Muscle of leg (tissue), 16 donors: ENCODE measurements at places on chromosomes 6 and 20. TPM values are rescaled to one million over a fixed set of nuclear protein-coding genes. Genes with fewer than 3 reads are reported as not detected.

The TMEM200A gene
- 9.2 TPM for total RNA-seq

GRCh38 chr6:19879663-19880062 lies 42.5 kb downstream of the ID4 start:
- DNase-seq = no peak
- no peak overlapping the region for H3K4me3 ChIP-seq
- no peaks in the 10 kb centered on the region for H3K36me3 ChIP-seq
- no peak overlapping the region for H3K27ac ChIP-seq
- no peaks in the 10 kb centered on the region for H3K27me3 ChIP-seq
- no peaks in the 10 kb centered on the region for H3K4me1 ChIP-seq

- H3K36me3 ChIP-seq = peaks cover 20% of the 10 kb centered on the region
- no peak for DNase-seq
- no peaks in the 10 kb centered on the region for H3K4me1 ChIP-seq
- no peak overlapping the region for H3K27ac ChIP-seq
These were observed 78.5 kb upstream of the ASF1A start for GRCh38 chr6:118815495-118815894.

DNA sequence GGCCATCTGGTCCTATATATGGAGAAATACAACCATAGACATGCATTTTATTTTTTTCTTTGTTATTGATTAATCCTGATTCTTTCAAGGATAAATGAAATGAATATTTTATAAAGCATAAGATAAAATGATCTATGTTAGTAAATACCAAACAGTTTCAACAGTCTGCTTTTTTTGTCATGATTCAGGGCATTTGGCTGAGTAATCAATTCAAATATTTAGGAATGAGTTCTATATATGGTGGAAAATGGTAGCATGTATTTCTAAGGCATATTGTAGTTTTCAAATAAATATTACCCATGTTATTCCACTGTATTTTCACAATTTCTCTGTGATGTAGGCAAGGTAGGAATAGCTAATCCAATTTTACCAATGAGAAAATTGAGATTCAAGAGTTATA lies 287.5 kb upstream of the FKBP1C start:
- H3K36me3 ChIP-seq = no peaks in the 10 kb centered on the region
- no peaks in the 10 kb centered on the region for H3K27me3 ChIP-seq
- H3K27ac ChIP-seq = no peak overlapping the region

DNA sequence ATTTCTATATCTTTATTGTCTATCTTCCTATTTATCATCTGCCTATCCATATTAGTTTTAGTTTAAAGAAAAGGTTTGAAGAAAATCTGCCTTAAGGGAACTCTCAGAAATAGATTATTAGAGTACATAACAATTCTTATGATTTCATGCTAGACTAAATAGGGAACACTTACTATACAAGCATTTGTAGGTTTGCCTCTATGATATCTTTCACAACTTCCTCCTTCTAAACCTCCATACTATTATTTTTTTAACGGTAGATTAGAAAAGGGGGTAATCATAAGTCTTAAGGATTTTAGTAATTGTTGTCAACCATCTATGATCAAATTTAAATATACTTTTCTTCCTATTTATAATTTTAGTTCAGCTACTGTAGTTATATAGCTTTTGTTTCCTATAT lies 11.6 kb upstream of the DSE start:
- no peak for DNase-seq
- H3K36me3 ChIP-seq = no peaks in the 10 kb centered on the region
- H3K4me3 ChIP-seq = no peak overlapping the region
- no peaks in the 10 kb centered on the region for H3K4me1 ChIP-seq
- H3K27me3 ChIP-seq = no peaks in the 10 kb centered on the region

- peaks cover 6% of the 10 kb centered on the region for H3K4me1 ChIP-seq
- DNase-seq = no peak
- no peaks in the 10 kb centered on the region for H3K27me3 ChIP-seq
- no peak overlapping the region for H3K27ac ChIP-seq
- no peaks in the 10 kb centered on the region for H3K36me3 ChIP-seq
These were observed 52.2 kb downstream of the EYA2 start for GRCh38 chr20:46946796-46947195.

DNA sequence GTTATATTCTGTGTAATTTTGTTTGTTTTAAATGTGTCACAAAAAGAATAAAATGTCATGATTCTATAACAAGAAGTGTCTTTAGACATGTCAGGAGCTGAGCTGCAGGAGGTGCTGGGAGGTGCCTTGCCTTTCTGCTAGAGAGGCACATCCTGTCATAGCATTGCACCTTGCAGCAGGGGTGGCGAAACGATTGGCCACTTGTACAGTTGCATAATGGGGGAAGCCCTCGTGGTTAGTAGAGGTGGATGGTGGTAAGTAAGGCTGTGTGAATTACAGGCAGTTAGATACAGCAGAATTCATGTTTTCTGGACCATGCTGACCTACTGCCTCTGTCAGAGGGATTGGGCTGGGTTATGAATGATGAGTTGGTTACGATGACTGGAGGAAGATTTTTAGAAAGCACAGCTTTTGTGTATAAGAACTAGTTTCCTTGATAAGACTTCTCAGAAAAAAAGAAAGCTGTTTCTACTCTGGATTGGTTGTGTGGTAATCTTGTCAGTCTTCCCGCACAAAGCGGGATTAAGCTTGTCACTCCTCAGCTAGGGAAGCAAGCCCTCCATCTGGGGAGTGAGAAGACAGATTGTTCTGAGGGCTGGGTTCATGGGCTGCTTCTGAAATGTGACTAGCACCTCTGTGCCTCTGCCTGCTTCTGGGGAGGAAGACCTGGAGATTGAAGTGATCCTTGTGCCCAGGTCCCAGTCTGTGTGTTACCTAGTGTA lies 74.9 kb downstream of the FOXO3 start:
- peaks cover 7% of the 10 kb centered on the region for H3K4me1 ChIP-seq
- no peak overlapping the region for H3K27ac ChIP-seq
- no peak overlapping the region for H3K4me3 ChIP-seq
- H3K36me3 ChIP-seq = peaks cover 7% of the 10 kb centered on the region
- DNase-seq = no peak

- peaks cover 13% of the 10 kb centered on the region for H3K4me1 ChIP-seq
- no peak overlapping the region for H3K27ac ChIP-seq
- DNase-seq = peak; percentile 90
- H3K4me3 ChIP-seq = no peak overlapping the region
- no peaks in the 10 kb centered on the region for H3K36me3 ChIP-seq
These were observed 49.5 kb downstream of the TOX2 start for GRCh38 chr20:43963872-43964791.

DNA sequence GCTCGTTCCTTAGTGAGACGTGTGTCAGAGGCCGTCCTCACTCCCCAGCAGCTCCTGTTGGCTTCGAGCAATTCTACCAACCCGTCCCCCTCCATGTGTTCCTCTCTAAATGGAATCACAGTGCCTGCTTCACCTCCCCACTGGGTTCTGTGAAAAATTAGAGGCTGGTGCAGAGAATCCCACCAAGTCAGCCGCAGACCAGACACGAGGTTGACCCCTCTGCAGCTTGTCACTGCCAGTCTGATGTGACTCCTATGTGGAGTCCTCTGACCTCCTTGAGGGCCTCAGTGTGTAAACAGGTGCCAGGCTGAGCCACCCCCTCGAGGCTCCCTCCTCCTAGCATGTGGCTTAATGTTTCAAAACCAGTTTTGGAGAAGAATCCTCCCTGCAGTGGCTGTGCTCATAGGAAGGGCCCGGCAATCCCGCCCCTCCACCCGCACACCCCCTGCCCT lies 12.6 kb upstream of the IRF4 start:
- H3K36me3 ChIP-seq = no peaks in the 10 kb centered on the region
- peaks cover 15% of the 10 kb centered on the region for H3K27me3 ChIP-seq
- H3K4me1 ChIP-seq = peaks cover 1% of the 10 kb centered on the region
- no peak overlapping the region for H3K27ac ChIP-seq

DNA sequence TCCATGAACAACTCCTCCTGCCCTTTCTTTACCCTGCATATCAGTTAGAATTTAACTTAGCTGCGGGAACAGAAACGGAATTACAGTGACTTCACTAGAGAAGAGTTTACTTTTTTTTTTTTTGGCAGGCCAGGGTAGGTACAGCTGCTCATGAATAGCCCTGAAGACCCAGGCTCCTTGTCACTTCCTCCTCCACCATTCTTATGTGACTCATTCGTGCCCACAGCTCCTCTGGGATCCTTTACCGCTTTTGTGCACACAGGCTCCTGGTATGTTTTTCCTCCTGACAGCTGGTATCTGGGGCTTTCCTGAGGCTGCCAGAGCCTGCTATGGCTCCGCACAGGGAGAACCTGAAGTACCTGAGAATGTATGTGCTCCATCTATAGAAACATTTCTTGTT lies 3.9 kb upstream of the KCNS1 start:
- no peaks in the 10 kb centered on the region for H3K4me1 ChIP-seq
- no peaks in the 10 kb centered on the region for H3K36me3 ChIP-seq
- no peak overlapping the region for H3K27ac ChIP-seq
- no peak for DNase-seq
- no peak overlapping the region for H3K4me3 ChIP-seq
